ENCODE measurements at places on chromosomes 7 and 10.

DNA sequence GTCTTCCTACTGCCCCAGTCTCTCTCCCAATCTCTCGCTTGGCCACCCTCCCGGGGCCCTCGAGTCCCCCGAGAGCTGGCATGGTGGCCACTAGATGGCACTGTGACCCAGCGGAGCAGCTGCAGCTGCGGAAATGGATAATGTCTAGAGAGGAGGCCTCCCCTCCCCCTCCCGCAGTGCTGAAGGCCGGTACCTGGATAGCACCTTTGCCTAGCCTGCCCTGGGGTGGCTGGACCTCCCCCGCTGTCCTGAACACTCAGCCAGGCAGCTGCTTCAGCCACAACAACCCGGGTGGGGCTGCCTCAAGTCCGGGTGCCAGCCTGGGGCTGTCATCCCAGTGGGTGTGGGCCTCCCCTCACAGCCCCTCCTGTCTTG is 65.2 kb downstream of the GOLGA7B start:
- DNase-seq = peak; percentile 90

DNA sequence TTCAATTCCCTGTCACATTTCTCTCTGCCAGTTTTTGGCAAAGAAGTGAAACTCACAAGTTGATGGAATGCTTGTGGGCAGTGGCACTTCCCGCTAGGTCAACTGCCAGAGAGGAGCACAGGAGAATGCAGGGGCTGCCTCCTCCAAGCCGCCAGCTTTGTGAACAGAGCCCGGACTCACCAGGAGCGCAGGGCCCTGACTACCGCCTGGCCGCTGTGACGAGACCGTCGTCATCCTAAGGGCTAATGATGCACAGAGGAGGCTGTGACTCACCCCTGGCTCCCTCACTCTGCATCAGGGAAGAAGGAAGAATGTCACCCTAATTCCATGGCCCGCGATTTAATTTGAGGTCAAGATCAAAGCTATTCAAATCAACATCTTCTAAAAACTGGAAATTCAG is 123.9 kb downstream of the TAX1BP1 start:
- no peak for DNase-seq

GRCh38 chr7:1663223-1663622 is 6.9 kb upstream of the ELFN1 start:
- DNase-seq = peak; percentile 47

- no peak for DNase-seq
Observed at GRCh38 chr7:138267934-138268333, 191.7 kb downstream of the AKR1D1 start.

DNA sequence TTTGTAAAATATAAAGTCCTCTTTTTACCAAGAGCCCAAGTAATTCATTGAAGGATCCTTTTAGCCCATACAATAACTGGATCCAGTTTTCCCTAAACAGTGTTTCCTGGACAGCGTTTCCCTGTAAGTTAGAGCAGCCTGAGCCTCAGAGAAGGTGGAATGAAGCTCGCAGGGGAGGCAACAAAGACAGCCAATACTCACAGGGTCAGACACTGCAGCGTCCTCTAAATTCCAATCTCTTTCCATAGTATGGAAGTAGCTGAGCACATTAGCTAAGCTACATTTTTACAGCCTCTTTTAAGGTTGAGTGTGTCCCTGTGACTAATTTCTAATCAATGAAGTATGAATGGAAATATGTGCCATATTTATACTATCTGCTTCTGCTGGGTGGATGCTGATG is 193.5 kb downstream of the GRM3 start:
- DNase-seq = no peak

DNA sequence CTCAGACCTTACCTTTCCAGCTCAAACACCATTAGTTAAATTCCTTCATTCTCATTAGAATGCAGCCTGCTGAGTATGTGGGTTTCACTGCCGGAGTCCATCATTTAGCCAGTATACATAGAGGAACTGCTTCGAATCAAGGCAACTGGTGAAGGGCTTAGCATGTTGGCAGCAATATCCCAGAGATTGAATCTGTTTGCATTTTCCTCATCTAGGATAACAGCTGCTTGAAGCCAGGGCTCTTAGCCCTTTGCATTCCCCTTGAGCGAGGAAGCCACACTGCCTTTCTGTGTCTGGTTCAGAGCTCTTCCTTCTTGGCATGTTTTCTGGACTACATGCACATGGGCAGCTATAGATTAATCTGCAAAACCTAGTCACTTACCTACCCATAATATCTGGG is 14.7 kb downstream of the NODAL start:
- no peak for DNase-seq

GRCh38 chr7:84813376-84813775 is 373.5 kb downstream of the SEMA3D start:
- no peak for DNase-seq

GRCh38 chr7:15326044-15326644 is 235.7 kb downstream of the AGMO start:
- no peak for DNase-seq

- DNase-seq = no peak
Observed at GRCh38 chr10:49327036-49327813, 28.3 kb downstream of the C10orf71 start.

GRCh38 chr10:72257051-72257892 is 16.5 kb upstream of the DDIT4 start:
- no peak for DNase-seq

- DNase-seq = no peak
Observed at GRCh38 chr10:80539421-80540031, 1.8 kb downstream of the SH2D4B start.

- no peak for DNase-seq
Observed at GRCh38 chr7:88628363-88629085, 131.0 kb upstream of the ZNF804B start.

DNA sequence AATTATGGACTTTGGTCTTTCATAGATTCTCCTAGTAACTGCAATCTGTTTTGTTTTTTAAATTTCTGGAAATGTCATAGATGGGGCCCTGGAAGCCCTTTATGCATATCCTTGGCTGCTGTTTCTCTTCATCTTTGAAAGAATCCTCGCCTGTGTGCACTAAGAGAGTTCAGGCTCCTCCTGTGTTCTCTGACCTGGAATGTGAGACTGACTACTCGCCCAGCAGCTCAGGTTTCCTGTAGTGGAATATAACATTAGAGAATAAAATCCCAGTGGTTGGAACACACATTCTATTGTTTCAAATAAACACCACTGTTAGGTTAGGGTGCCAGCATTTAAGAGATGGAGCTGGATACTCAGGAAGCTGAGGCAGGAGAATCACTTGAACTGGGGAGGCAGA is 56.3 kb downstream of the WDFY4 start:
- no peak for DNase-seq

GRCh38 chr10:107619139-107619538 is 454.6 kb upstream of the SORCS1 start:
- no peak for DNase-seq

GRCh38 chr7:25968205-25968993 is 183.6 kb upstream of the NFE2L3 start:
- no peak for DNase-seq

- no peak for DNase-seq
Observed at GRCh38 chr7:46791188-46791587, 790.7 kb downstream of the TNS3 start.

- DNase-seq = no peak
Observed at GRCh38 chr10:37734971-37735370, 122.4 kb downstream of the ZNF248 start.

GRCh38 chr7:101186844-101187428 is 6.8 kb upstream of the NAT16 start:
- DNase-seq = no peak

DNA sequence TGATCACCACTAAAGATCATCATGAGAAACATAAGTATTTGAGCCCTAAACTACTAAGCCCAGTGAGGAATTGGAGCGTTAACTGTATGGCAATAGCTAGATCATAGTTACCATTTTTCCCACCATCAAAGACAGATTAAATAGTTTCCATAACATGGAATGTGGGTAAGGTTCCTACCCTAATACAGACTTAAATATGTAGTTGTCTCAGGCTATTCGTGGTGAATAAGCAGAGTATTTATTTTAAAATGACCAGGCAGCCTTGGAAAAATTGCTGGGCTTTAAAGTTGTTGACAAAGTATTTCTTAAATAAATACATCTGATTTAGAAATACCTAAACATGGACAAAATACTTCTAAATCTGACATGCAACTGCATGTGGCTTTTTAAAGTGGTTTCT is 106.8 kb downstream of the NT5C2 start:
- no peak for DNase-seq

GRCh38 chr7:130476297-130477150 is 15.4 kb upstream of the MEST start:
- DNase-seq = no peak
